ENCODE measurements at places on chromosomes 4 and X.

DNA sequence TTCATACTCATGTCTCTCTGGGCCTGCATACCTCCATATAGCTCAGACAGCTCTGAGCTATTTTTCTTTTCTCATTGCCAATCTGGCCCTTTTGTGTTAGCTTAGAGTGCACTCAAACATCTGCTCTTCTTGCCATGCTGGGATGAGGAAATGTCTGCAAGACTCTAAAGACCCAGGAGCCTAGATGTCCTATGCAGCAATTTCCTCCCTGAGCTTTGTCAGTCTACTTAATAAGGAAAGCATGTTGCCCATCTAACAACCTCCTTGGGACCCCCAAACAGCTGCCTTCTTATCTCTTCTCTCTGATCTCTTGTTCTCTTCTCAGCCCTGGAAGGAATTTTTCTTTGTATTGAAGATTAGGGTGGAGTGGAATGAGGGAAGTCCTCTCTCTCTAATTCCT lies 69.2 kb downstream of the UCHL1 start:
- no peak for DNase-seq

GRCh38 chr4:81573840-81574239 lies 102.1 kb upstream of the RASGEF1B start:
- DNase-seq: no peak

GRCh38 chr4:6320663-6321062 lies 51.0 kb downstream of the WFS1 start:
- no peak for DNase-seq

- no peak for DNase-seq
Measured at GRCh38 chr4:79763486-79764075, 309.4 kb downstream of the ANTXR2 start.

- DNase-seq: no peak
Measured at GRCh38 chr4:58679886-58680285, 1569.7 kb upstream of the IGFBP7 start.

DNA sequence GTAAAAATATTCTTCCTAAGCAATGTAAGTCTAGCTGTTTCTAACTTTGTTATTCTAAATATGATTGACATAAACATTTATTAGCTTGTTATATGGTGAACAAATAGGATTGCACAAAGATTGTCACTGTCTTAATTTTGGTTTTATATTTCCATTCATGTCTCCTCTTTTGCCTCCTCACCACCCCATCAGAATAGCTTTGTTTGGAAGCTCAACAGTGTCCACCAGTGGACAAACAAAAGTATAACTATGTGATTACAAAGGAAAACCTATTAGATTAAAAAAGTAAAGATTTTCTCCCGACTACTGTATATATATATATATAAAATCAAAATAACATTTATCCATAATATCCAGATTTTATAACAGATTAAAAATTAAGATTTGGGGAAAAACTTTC lies 468.2 kb downstream of the ZIC3 start:
- DNase-seq: no peak

- no peak for DNase-seq
Measured at GRCh38 chr4:131450572-131451209, 1698.4 kb upstream of the PCDH10 start.

GRCh38 chr4:2062168-2062807 lies 3.2 kb downstream of the NAT8L start:
- DNase-seq: no peak

- DNase-seq: peak; percentile 37
Measured at GRCh38 chrX:40104985-40105834, 7.5 kb upstream of the BCOR start.

DNA sequence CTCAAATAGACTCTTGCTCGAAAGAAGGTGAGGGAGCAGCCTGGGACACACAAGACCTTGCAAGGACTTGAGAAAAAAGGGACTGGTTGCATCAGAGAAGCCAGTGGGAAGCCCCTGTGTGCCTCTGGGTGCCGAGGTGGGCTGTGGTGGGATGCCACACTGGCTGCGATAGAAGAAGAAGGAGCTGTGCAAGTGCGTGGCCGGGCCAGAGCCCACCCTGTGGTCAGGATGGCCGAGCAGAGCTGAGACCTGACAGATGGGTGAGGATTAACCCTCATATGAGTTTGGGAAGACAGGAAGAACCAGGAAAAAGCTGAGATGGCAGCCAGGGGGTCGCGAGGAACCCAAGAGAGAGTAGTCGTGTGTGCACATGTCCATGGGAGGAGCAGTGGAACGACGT lies 44.6 kb upstream of the HGFAC start:
- no peak for DNase-seq

GRCh38 chr4:16077786-16078185 lies 6.0 kb downstream of the PROM1 start:
- no peak for DNase-seq

DNA sequence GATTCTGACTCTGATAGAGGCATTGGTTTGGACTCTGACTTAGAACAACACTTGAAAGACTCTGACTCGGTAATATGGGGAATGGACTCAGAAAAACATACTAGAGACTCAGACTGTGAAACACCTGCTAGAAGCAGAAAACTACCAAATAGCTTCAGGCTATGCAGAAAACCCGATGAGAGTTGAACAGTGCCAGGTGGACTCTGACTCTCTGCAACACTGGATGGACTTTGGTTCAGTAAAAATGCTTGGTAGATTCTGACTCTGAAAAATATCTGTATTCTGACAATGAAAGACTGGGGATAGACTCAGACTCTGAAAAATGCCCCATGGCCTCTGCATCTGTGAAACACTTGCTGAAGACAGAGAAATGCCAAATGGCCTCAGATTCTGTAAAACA lies 215.1 kb upstream of the HDX start:
- DNase-seq: no peak

DNA sequence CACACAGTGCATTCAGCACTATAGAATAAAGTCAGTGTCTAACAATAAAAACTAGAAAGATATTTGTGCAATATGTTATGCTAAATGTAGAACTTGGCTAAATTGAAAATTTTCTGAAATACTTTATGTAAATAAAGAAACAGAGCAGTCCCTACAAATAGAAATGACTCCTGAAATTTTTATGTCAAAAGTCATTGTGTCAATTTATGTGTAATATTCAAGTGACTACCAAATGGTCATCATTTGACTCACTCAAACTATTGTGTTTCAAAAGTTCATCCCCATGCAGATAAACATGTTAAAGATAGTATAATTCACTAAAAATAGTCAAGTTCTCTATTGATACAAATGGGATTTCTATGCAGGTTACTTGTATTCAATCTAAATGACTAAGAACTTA lies 17.9 kb downstream of the LRBA start:
- DNase-seq: no peak

- DNase-seq: no peak
Measured at GRCh38 chr4:100489305-100489704, 28.5 kb downstream of the EMCN start.

DNA sequence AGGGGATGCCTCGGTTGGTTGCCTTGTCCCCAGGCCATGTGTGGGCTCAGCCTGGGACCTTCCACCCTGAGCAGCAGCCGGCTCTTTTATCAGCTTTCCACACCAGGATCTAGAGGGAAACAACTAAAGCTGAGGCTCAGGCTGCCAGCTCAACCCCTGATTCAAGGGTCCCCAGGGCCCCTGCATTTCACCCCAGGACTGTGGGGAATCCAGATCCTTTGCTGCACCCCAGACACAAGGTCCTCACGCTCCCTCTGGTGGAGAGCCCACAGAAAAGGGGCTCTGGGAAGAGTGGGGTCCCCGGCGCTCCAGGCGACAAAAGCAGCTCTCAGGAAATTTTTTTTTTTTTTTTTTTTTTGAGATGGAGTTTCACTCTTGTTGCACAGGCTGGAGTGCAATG lies 64.3 kb downstream of the ZFYVE28 start:
- no peak for DNase-seq

- no peak for DNase-seq
Measured at GRCh38 chr4:70291341-70291740, 43.4 kb upstream of the CABS1 start.

DNA sequence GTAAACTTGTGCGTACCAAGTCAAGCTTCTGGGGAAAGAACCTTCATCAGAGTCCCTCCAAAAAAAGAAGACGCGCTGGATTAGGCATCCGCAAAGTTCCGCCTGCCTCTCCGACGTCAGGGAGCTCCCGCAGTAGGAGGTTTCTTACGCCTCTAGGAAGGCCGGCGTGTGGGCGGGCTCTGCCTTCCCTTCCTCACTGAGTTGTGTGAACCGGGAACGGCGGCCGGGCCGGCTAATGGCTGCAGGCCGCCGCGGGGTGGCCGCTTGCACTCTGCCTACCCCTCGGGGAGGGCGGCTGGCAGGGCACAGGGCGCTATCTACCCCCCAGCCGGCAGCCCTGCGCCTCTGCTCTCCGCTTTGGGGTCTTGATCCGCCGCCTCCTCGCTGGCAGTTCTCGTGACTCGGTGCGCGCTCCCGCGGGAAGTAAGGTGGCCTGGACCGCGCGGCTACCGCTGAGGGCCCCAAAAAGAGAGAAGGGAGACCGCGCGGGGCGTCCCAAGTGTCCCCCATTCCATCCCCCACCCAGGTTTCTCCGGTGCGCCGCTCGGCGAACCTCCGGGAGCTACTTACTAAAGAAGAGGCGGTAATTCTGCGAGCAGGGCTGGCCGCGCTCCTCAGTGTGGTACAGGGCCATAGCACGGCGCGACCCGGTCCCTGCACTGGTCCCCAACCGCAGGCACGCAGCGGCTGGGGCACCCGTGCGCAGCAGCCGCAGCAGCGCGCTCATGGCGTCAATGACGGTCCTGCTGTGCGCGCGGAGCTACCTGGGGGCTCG lies at the start of gene PPA2:
TSS of gene PPA2 (minus strand) at position 739 of the 775 bp plus-strand sequence. CDS start at position 727, 12 bp downstream.
- DNase-seq: peak; percentile 66

DNA sequence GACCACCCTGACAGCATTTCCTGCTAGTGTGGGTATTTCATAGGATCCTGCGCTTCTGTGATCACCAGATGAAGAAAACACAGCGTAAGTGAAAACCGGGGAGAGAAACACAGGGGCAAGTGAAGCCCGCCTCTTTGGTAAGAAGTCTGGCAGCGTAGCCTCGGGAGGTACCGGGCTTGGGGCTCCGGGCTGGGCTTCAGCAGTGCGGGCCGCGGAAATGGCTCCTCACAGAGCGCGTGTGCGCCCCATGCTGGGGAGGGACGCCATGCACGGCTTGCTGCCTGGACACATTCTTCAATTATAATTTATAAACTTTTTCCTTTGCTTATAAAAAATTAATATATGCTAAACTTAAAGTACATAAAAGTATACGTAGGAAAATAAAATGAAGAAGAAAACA lies 151.5 kb downstream of the AFAP1 start:
- no peak for DNase-seq

DNA sequence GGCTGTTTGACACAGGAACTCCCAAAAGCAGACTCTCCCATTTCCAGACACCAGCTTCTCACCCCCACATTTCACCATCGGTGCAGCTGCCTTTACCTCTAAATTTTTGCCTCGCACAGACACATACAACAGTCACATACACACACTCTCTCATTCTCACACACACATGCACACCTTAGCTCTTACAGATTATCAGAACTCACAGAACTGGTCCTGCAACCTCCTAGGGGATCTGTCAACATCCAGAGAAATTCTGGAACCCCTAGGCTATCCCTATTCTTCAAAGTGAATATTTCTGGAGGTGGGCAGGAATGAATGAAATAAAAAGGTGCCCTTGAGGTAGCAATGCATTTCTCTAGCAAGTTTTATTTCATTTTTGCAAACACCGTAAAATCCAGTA lies 4.1 kb downstream of the HS6ST2 start:
- no peak for DNase-seq

GRCh38 chrX:139834879-139835278 lies 98.0 kb downstream of the ATP11C start:
- no peak for DNase-seq

- no peak for DNase-seq
Measured at GRCh38 chr4:103425406-103425805, 227.3 kb upstream of the CENPE start.

DNA sequence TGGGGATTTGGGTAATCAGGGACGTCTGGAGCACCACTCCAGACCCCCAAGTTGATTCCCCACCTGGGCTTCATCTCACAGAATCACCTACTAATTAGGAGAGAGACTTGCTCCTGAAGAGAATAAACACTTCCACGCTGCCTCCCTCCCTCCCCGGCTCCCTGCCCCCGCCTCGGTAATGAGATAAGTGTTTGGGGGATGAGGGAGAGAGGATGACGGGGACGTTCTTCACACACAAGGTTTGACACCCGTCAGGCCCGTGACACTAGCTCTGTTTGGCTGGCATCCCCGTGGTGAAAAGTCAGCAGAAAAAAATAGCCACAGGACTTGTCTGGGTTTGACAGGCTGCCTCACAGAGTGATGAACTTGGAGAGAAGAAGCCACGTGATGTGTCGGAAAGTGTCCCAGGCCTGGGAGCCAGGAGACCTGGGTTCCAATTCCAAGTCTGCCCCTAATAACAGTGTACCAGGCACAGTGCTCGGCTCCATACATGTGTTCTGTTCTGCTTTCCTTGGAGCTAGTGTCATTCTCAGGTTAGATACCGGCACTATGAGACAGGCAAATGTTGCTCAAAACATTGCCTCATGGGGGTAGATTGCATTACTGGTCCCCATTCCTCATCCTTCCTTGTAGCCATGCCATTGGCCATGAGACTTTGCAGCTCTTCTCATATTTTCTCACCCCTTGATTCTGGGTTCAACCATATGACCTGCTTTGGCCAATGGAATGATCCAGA lies 578.0 kb downstream of the BCOR start:
- DNase-seq: no peak

- DNase-seq: no peak
Measured at GRCh38 chr4:118888666-118889311, at the start of gene SYNPO2. Gene SYNPO2, plus strand, starts transcription at chr4:118888854. Its CDS starts 183 bp downstream, at chr4:118889037.

- DNase-seq: no peak
Measured at GRCh38 chr4:85595098-85595775, 120.3 kb downstream of the ARHGAP24 start.

DNA sequence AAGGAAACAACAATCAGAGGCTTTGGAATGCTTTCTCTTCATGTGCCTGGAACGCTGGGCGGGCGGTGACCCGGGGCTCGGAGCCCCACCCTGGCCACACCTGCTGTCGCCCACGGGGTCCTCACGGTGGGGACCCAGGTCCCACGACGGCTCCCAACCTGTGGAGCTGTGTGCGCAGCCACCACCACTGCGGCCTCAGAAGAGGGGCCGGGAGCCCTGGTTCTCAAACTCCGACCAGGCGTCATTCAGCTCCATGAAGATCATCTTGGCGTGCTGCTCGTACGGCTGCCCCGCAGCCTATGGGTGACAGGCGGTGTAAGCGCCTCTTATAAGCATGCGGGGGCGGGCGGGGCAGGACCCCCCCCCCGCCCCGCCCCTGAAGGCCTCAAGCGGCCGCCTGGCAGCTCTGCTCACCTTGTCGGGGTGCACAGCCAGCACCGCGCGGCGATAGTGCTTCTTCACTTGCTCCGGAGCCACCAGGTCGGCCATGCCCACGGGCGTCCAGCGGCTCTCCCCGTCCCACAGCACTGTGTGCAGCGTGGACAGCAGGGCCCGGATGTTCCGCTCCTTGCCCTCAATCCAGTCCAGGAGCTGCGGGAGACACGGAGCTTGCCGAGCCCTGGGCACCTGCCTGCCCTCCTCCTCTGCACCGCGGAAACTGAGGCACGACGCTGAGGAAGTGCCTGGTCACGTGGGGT lies 23.7 kb upstream of the CPLX1 start:
- DNase-seq: no peak

- DNase-seq: no peak
Measured at GRCh38 chr4:10917566-10917965, 233.0 kb upstream of the CLNK start.

- DNase-seq: no peak
Measured at GRCh38 chr4:77911842-77912450, 49.3 kb downstream of the MRPL1 start.

GRCh38 chr4:23874536-23874901 lies 15.3 kb downstream of the PPARGC1A start:
- no peak for DNase-seq

GRCh38 chr4:182427554-182427953 lies 184.4 kb downstream of the TENM3 start:
- no peak for DNase-seq

- DNase-seq: no peak
Measured at GRCh38 chr4:77917075-77917474, 54.4 kb downstream of the MRPL1 start.
